Glutamatergic neuron (in vitro differentiated cells): ENCODE measurements at places on chromosomes 4 and X. TPM values are rescaled to one million over a fixed set of nuclear protein-coding genes. Genes with fewer than 3 reads are reported as not detected.

CORIN gene
- total RNA-seq = 0.32 TPM

CD38 gene
- 0.37 TPM for total RNA-seq

TNIP3 gene
- total RNA-seq = not detected

TBC1D9 gene
- 47.8 TPM for total RNA-seq

ABLIM2 gene
- 7.5 TPM for total RNA-seq

TBC1D14 gene
- 82.2 TPM for total RNA-seq

CPE gene
- 253 TPM for total RNA-seq

FAM50A gene
- 125 TPM for total RNA-seq

UGT2B28 gene
- not detected for total RNA-seq

GLOD5 gene
- not detected for total RNA-seq

TLR10 gene
- not detected for total RNA-seq

MTHFD2L gene
- 14.0 TPM for total RNA-seq

PAK3 gene
- total RNA-seq = 31.5 TPM

STAP1 gene
- total RNA-seq = not detected

NUP62CL gene
- total RNA-seq = 1.6 TPM

CITED1 gene
- total RNA-seq = 42.7 TPM

BEND2 gene
- total RNA-seq = not detected

GUCY1A1 gene
- total RNA-seq = not detected

SLC10A4 gene
- 7.1 TPM for total RNA-seq

BMX gene
- not detected for total RNA-seq

VCX2 gene
- total RNA-seq = not detected

KDR gene
- total RNA-seq = 2.0 TPM

CLGN gene
- total RNA-seq = 19.6 TPM

NMU gene
- 9.4 TPM for total RNA-seq

HHIP gene
- 9.7 TPM for total RNA-seq

ARHGAP6 gene
- 3.6 TPM for total RNA-seq

PCDH10 gene
- 1.7 TPM for total RNA-seq

NDP gene
- total RNA-seq = not detected

RAB9B gene
- total RNA-seq = 4.5 TPM

ATRX gene
- total RNA-seq = 152 TPM

TBC1D8B gene
- 4.6 TPM for total RNA-seq

RASL11B gene
- total RNA-seq = 24.8 TPM

PDZD4 gene
- total RNA-seq = 41.8 TPM

LPAR4 gene
- 3.2 TPM for total RNA-seq

GYPE gene
- not detected for total RNA-seq

HTRA3 gene
- total RNA-seq = 0.64 TPM

PKD2 gene
- total RNA-seq = 20.7 TPM
